ENCODE measurements at places on chromosomes 5 and 9.

DNA sequence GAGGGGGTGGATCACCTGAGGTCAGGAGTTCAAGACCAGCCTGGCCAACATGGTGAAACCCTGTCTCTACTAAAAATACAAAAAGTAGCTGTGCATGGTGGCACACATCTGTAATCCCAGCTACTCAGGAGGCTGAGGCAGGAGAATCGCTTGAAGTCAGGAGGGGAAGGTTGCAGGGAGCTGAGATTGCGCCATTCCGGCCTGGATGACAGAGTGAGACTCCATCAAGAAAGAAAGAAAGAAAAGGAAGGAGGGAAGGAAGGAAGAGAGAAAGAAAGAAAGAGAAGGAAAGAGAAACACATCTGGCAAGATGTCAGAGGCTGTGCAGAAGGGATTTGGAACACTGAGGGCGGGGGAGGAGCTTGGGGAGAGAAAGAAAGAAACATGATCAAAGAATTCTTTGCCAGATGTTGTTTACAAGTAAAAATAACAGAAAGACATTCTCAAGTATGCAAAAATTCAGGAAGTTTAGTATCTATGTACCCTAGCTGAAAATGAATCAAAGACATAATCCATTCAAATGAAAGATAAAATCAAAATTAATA is 93.7 kb downstream of the AK8 start:
- DNase-seq, result no peak

DNA sequence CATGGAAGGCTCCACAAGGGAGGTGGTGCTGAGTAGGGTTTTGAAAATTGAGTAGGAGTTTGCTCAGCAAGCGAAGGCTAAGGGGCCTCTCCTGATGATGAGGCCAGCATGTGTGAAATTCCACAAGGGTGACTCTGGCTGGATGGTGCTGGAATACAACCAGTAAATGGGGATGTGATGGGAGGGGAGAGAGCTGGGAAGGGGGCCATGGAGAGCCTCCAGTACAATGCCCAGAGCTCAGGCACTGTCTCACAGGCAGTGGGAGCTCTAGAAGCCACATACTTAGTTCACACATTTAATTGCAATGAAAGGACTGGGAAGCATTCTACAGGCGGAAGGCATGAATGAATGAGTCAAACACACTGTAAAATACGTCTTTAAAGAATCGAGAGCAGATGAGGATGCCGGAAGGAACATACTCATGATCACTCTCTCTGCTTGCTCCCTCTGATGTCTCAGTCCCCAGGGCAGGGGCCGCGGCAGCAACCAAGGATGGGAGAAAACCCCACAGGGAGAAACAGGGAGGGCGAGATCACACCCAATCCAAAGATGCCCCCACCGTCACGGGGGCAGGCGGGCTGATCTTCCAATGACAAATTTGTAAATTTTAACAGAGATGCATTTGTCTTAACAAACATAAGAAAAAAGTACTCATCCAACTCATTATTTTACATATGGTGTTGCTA is 261.0 kb downstream of the NSG2 start:
- DNase-seq, result no peak

DNA sequence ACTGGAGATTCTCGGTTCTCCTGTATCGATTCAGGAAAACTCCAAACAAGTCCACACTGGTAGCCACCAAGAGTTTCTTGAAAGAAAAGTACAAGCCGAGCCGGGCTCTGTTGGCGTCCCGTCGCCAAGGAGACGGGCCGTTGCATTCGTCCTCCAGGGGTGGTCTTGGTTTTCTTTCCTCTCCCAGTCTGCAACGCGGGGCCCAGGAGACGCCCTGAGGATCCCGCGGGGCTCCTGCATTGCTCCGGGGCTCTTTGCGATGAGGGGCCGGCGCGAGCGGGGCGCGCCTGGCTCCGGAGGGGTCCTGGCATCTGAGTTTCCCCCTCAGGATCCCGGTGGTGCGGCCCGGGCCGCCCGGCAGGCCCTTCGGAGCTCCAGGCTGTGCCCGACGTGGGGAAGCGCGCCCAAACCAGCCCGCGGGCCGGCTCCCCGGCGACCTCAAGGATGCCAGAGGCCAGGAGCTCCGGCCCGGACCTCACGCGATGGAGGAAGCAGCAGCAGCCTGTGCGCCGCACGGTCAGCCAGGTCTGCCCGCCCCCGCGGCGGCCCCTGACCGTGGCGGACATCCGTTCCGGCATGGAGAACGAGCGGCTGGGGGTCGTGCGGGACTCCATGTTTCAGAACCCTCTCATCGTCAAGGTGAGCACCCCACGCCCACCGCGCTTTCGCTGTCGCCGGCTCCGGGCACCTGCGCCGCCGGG is at the start of gene CFAP77:
CFAP77 (plus strand) TSS at position 384 of the 701 bp plus-strand sequence; CDS start at position 445, 61 bp downstream.
- DNase-seq, result no peak

DNA sequence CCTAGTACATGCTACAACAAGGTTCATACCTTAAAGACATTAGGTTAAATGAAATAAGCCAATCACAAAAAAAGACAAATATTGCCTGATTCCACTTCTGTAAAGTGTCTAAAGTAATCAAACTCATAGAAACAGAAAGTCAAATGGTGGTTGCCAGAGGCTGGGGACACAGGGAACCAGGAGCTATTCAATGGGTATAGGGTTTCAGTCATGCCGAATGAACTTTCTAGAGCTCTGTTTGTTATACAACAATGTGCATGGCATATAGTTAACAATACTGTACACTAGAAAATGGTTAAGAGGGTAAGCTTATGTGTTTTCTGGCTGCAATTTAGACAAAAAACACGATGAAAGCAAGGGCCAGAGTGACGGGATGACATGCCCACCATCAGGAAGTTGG is 70.8 kb upstream of the EGFLAM start:
- DNase-seq, result no peak

GRCh38 chr5:157486221-157486681 is 26.2 kb downstream of the NIPAL4 start:
- no peak for DNase-seq

GRCh38 chr5:2732850-2733249 is 18.6 kb downstream of the IRX2 start:
- DNase-seq, result no peak

- no peak for DNase-seq
Observed at GRCh38 chr9:92187390-92187789, 72.2 kb upstream of the SPTLC1 start.

Data from stimulated activated CD4-positive, alpha-beta T cell treated with anti-CD3 and anti-CD28 coated beads, TNF-alpha, amount 100 ng/mL, for 1 hour (primary cell).